Progenitor cell of endocrine pancreas (in vitro differentiated cells): ENCODE measurements at places on chromosomes 12 and 14. TPM values are rescaled to one million over a fixed set of nuclear protein-coding genes. Genes with fewer than 3 reads are reported as not detected.
A peak's percentile ranks its signal among the peaks of the same experiment; 100 is the strongest.

COX8C gene
- 1.1 TPM in 1 of 2 replicates, not detected in the other for total RNA-seq

NR1H4 gene
- not detected in 2 replicates for total RNA-seq

GLS2 gene
- total RNA-seq = 3.1 and 3.8 TPM in 2 replicates

SIX1 gene
- total RNA-seq = 0.79 and 1.0 TPM in 2 replicates

PLCZ1 gene
- not detected in 2 replicates for total RNA-seq

CLEC9A gene
- total RNA-seq = not detected in 2 replicates

CCDC197 gene
- total RNA-seq = not detected in 2 replicates

DNA sequence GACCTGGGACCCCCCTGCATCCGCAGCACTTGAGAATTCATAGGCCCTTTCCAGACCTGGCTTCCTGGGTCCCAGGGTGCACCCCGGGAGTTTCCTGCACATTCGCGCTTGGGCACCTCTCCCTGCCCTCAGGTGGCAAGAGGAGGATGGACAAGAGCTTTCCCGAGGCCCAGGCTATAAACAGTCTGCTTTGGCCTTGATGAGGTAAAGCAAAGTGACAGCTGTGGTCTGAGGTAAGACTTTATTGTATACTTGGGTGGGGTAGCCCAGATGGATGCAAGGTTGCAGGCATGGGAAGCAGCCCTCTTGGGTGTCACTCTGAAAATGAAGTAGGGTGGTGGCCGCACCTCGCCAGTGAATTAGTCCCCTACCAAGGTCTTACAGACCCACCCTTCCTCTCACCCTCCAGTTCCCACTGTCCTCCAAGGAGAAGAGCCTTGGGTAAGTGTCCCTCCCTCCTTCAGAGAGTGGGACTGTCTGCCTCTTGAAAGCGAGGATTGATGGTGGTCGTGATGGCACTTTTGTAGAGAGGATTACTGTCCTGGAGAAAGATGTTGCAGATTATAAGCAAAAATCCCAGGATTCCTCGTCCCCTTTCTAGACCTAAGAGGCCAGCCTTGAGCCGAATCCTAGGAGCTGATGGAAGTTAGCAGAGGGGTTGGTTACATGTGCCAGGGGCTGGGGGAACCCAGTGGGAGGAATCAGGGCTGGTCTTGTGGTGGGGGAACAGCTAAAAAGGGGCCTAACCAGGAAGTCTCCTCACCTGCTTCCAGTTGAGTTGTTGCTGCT lies 10.6 kb upstream of the CSAD start:
- no peak for DNase-seq
- H3K36me3 ChIP-seq = peaks cover 12% of the 10 kb centered on the region
- H3K27me3 ChIP-seq = peaks cover 23% of the 10 kb centered on the region
- no peaks in the 10 kb centered on the region for H3K4me1 ChIP-seq
- no peak overlapping the region for H3K27ac ChIP-seq
- no peak overlapping the region for H3K4me3 ChIP-seq

MYH6 gene
- 0.04 and 0.07 TPM in 2 replicates for total RNA-seq

LMNTD1 gene
- total RNA-seq = not detected in 2 replicates

DNA sequence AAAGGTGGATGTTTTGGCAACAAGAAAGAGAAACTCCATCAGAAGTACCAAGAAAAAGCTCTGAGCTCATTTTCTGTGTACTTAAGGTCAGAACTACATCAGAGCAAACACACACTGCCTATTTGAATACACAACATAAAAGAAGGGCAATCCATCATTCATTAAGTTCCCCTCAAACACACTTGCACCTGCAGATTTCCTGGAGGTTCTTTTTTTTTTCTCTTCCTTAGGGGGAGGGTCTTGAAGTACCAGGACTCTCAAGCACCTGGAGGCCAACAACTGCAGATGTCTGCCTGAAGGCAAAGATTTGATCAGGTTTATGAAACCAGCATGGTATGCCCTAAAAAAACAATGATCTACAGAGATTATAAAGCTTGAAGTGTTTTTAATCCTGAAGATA lies 26.1 kb upstream of the PTHLH start:
- H3K27me3 ChIP-seq = peaks cover 3% of the 10 kb centered on the region
- no peak for DNase-seq
- no peak overlapping the region for H3K4me3 ChIP-seq
- H3K27ac ChIP-seq = peak overlapping the region; percentile 22
- H3K4me1 ChIP-seq = peaks cover 6% of the 10 kb centered on the region

KRT3 gene
- not detected in 2 replicates for total RNA-seq

OR11H6 gene
- not detected in 2 replicates for total RNA-seq

ASB2 gene
- not detected in 2 replicates for total RNA-seq

DNA sequence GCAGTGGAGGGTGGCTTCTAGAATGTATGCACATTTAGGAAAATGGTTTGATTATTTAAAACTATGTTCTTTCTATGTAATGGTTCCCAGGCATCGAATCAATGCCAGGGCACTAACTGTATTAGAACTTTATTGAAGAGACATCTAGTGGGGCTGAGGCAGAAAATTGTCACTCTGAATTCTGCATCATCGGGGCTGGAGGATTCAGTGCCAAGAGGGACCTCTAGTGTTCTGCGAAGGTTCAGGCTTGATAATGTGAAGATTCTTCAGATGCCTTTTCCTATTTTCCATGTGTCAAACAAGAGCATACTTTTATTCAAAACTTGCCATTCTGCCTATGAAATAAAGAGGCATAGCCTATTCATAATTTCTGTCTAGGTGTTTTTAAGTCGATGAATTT lies 146.3 kb downstream of the CAND1 start:
- no peaks in the 10 kb centered on the region for H3K36me3 ChIP-seq
- H3K27me3 ChIP-seq = peaks cover 3% of the 10 kb centered on the region
- no peak overlapping the region for H3K27ac ChIP-seq
- H3K4me1 ChIP-seq = peaks cover 15% of the 10 kb centered on the region

DNA sequence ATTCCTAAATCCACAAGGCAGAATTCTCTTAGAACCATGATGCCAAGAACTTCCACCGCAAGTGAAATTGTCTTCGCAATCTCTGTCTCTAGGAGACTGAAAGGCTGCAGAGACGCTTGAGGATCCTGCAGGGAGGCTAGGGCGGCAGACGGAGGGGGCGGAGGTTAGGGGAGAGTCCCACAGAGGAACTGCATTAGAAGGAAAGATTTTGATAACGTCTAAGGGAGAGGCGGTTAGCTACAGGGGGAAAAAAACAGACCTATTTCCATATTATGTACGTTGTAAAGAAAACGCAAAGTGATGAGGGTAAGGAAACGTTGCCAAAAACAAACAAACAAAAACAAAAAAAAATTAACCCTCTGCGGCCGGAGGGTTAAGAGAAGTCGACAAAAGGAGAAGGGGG lies 595 bp downstream of the KLHL28 start:
- H3K36me3 ChIP-seq = peaks cover 2% of the 10 kb centered on the region
- no peak for DNase-seq

- H3K27me3 ChIP-seq = no peaks in the 10 kb centered on the region
- H3K36me3 ChIP-seq = peaks cover 68% of the 10 kb centered on the region
- H3K4me1 ChIP-seq = no peaks in the 10 kb centered on the region
Measured at GRCh38 chr12:31991815-31992214, 32.6 kb downstream of the RESF1 start.

- no peak overlapping the region for H3K27ac ChIP-seq
- no peak for DNase-seq
- H3K4me1 ChIP-seq = peaks cover 35% of the 10 kb centered on the region
- no peak overlapping the region for H3K4me3 ChIP-seq
- no peaks in the 10 kb centered on the region for H3K36me3 ChIP-seq
- H3K27me3 ChIP-seq = peaks cover 41% of the 10 kb centered on the region
Measured at GRCh38 chr14:88194531-88194930, 128.5 kb downstream of the KCNK10 start.

KRT72 gene
- not detected in 2 replicates for total RNA-seq

FAM186B gene
- 0.20 and 0.24 TPM in 2 replicates for total RNA-seq

GRCh38 chr14:90248594-90248993 lies 7.8 kb upstream of the PSMC1 start:
- H3K4me1 ChIP-seq = no peaks in the 10 kb centered on the region
- no peaks in the 10 kb centered on the region for H3K36me3 ChIP-seq
- H3K4me3 ChIP-seq = no peak overlapping the region
- peaks cover 22% of the 10 kb centered on the region for H3K27me3 ChIP-seq
- DNase-seq = no peak
- no peak overlapping the region for H3K27ac ChIP-seq

DNA sequence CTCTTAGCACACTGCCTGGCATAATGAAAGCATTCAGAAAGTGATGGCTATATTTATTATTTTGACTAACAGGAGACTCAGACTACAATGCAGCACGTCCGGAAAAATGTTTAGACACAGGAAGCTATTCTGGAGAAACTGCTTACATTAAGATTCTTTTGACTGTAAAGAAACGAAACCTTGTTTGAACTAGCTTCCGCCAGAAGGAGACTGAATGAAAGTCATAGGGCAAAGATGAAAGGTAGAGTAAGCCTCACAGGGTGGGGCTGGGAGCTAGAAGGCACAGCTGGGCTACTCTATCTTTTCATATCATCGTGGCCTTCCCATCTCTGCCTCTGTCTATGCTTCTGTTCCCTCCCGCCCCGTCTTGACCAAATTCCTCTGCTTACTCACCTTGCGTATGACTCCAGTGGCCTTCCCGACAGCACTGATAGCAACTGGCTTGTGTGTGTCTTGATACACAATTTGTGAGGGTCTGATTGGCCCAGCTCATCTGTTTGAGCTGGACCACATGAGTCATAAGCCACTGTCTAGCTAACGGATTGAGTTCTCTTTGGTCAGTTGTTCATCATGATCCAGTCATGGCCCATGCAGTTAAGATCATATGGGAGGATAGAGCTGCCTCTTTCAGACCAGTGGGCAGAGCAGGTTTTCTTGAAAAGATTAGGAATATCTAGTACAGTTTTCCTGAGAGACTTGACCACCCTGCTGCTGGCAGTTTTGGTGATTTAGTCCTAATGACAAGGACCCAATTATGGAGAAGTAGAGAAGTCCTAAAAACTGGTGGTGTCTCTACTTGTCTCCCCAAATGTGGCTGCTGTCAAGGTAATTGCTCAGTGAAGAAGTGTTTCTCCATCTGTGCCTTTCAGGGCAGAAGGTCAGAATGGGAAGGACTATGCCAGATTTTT lies 151.5 kb upstream of the SLC38A2 start:
- no peak overlapping the region for H3K4me3 ChIP-seq
- no peaks in the 10 kb centered on the region for H3K27me3 ChIP-seq
- DNase-seq = no peak
- H3K27ac ChIP-seq = no peak overlapping the region
- H3K4me1 ChIP-seq = peaks cover 10% of the 10 kb centered on the region

DNA sequence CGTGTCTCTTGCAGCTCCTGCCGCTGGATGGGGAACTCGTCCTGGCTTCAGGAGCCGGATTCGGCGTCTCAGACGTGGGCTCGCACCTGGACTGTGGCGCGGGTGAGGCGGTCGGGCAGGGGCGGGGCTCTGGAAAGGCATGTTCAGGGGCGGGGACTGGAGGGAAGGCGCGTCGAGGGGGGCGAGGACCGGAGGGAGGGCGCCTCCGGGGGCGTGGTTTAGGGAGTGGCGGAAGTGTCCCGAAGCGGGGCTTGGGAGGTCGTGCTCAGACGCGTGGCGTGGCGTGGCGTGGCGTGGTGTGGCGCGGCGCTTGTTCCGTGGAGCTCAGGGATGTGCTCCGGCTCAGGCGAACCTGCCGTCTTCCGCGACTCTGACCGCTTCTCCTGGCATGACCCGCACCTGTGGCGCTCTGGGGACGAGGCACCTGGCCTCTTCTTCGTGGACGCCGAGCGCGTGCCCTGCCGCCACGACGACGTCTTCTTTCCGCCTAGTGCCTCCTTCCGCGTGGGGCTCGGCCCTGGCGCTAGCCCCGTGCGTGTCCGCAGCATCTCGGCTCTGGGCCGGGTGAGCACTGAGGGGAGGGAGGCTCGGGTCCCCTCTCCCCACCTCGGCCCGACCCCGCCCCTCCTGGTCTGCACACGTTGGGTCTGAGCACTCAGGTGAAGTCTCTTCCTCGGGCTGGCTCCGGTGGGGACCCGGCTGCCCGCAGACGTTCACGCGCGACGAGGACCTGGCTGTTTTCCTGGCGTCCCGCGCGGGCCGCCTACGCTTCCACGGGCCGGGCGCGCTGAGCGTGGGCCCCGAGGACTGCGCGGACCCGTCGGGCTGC lies 6.2 kb downstream of the AMN start:
- H3K4me3 ChIP-seq = peak overlapping the region; percentile 57
- H3K36me3 ChIP-seq = peaks cover 2% of the 10 kb centered on the region
- peaks cover 2% of the 10 kb centered on the region for H3K4me1 ChIP-seq
- H3K27me3 ChIP-seq = peaks cover 21% of the 10 kb centered on the region

KCTD10 gene
- total RNA-seq = 47.7 and 51.1 TPM in 2 replicates

DNA sequence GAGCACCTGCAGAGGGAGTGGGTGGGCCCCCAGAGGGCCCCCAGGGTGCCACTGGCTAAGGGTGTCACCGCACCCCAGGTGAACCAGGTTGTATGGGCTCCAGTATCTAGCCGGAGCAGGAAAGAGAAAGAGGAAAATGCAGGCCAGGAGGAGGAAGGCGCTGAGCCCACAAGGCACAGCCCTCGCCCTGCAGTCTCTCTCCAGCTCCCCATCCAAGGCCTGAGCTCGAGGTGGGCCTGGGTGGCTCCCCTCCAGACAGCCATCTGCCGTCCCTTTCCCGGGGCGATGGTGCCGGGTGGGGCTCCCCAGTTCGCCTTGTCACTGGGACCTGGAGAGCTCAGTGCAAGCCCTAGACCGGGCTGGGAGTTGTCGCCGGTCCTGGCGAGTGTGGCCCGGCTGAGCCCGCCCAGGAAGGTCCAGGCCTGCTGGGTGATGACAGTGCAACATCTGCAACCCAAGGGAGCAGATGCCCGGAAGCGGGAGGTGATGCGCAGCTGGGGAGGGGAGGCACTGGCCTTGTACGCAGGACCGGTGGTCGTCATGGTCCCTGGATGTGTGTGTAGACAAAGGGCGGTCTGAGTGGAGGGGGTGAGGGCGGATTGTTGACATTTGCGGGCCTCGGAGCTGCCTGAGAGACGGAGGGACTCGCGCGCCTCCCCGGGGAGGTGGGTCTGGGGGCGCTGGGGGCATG lies 716 bp downstream of the TMEM179 start:
- peaks cover 48% of the 10 kb centered on the region for H3K27me3 ChIP-seq
- H3K4me1 ChIP-seq = peaks cover 3% of the 10 kb centered on the region
- H3K27ac ChIP-seq = peak overlapping the region; percentile 64
- peak overlapping the region; percentile 71 for H3K4me3 ChIP-seq

- no peaks in the 10 kb centered on the region for H3K27me3 ChIP-seq
- H3K36me3 ChIP-seq = no peaks in the 10 kb centered on the region
- peak overlapping the region; percentile 9 for H3K27ac ChIP-seq
- DNase-seq = no peak
Measured at GRCh38 chr14:65255029-65255545, 152.8 kb upstream of the MAX start.
